OCI-LY7 (cell line): ENCODE measurements at places on chromosomes 13 and 19.
A peak's percentile ranks its signal among the peaks of the same experiment; 100 is the strongest.

- DNase-seq: no peak
Observed at GRCh38 chr13:112822851-112823250, 133.0 kb downstream of the ATP11A start.

DNA sequence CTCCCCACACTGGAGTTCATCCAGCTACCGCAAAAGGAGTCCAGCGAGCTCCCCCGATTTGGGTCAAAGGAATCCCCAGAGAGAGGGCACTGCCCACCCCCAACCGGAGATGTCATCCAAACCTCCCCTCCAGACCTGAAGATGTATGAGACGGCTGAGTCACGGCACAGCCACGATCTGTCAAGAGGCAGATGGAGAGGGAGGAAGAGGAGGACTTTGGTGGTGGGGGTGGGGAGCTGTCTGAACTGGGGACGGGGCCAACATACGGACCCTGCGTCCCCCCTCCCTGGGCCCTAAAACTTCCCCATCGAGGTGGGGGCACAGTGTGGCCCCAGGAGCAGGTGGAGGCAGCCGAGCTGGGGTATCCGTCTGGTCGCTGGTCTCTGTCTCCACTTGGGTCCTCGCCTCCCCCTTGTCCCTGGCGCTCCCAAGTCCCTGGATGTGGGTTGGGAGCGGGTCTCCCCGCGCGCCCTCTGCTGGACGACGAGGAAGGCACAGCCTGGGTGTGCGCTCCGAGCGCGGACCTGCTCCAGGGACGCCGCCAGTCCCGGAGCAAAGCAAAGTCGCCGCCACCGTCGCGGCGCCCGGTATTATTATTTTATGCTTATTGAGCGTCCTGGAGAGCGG is 3.8 kb downstream of the PDE4A start:
- DNase-seq: peak; percentile 74

DNA sequence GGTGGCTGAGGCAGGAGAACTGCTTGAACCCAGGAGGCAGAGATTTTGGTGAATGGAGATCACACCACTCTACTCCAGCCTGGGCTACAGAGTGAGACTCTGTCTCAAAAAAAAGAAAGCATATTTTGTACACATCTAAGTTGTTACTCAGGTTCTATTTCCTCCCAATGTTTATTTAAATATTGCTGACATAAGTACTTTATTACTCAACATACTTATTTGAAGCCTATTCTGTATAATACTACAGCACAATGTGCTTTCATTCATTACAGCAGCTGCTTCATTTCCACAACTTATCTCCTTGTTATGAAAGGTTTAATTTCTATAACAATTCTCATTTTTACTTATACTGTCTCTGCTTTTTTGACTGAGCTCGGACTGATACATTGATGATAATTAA is 495.7 kb downstream of the SLITRK1 start:
- DNase-seq: no peak

GRCh38 chr13:50731400-50731799 is 112.1 kb downstream of the DLEU7 start:
- no peak for DNase-seq

- DNase-seq: peak; percentile 95
Observed at GRCh38 chr19:3275583-3276340, 51.3 kb downstream of the CELF5 start.

DNA sequence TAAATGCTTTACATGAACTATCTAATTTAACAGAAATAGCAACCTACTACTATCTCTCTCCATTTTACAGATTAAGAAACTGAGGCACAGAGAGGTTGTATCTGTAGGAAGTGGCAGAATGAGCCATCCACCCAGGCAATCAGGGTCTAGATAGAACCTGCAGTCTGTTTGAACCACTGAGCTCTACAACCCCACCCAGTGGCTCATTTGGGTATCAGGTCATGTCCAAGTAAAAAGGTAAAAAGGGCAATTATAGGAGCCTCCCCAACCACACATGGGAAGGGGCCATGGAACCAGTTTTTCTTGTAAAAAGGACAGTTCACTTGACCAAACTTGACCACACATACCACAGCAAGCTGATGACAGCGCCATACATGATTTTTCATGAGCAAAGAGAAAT is 92.9 kb upstream of the SGCG start:
- peak; percentile 16 for DNase-seq

GRCh38 chr19:17647071-17648020 is 40.8 kb downstream of the UNC13A start:
- peak; percentile 10 for DNase-seq

DNA sequence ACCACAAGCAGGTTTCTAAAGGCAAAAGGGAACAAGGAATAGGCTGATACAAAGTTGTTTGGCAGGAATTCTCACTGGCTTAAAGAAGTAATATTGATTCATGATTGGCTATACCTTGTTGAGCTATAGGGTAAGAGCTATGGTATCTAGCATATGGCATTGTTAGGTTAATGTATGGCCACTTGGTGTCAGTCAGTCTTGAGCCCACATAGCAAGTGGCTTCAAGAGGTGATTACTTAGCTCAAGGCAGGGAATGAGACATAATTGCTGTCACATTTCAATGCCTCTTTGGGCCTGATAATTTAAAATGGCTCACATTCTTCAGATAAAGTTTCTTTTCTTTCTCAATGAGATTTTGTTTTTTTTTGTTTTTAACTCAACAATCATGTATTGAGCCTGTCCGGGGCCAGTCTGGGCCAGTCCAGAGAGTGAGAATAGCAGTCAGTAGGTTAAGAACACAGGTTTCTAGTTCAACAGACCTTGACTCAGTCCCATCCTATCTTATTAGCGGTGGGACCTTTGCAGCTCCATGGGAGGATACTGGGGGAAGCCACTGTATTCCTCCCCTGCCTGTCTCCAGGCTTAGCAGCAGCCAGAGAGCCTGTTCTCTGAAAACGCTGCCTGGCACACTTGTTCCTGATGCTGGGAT is 45.8 kb upstream of the RCBTB2 start:
- DNase-seq: peak; percentile 45

DNA sequence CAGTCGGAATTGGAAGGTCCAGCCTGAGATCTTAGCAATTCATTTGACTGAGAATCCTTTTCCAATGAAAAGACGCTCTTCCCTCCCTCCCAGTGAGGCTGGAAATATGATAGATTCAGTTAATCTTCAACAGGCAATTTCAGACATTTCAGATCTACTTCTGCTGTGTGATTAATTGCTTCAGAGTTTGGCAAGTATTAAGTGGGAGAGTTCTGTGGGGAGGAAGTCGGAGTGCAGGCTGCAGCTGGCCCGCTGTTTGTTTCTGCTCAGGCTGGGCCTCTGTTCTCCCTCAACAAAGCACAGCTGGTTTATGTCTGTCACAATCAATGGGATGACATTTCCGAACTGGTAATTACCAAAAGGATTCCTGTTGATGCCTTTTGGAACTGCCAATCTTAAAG is 178.2 kb downstream of the NDFIP2 start:
- no peak for DNase-seq

GRCh38 chr13:33158816-33159215 is 126.7 kb downstream of the STARD13 start:
- DNase-seq: no peak

DNA sequence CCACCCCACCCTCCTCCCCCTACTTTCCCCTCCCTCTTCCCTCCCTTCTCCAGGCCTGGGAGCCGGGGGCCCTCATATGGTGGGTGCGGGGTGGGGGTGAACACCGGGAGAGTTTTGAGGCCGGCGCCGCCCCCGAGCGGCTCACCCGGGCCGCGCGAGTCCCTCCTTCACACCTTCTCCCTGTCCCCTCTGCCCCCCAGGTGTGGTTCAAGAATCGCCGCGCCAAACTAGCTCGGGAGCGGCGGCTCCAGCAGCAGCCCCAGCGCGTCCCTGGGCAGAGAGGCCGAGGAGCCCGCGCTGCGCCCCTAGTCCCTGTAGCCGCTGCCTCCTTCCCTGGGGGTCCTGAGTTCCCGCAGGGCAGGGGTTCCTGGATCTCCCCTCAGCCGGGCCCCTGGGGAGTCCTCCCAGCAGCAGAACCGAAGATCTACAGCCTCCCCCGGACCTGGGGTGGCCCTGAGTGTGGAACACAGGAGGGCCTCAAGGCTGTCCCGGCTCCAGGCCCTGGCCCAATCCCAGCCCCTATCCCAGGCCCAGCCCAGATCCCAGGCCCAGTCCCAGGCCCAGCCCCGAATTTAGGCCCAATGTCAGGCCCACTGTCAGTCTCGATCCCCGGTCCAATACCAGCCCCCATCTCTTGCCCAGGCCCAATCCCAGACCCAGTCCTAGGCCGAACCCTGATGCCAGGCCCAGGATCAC is 1.7 kb downstream of the TPRX2 start:
- no peak for DNase-seq

- no peak for DNase-seq
Observed at GRCh38 chr13:110424569-110425443, 117.7 kb downstream of the COL4A2 start.
